ENCODE measurements at places on chromosomes 1 and 21.

DNA sequence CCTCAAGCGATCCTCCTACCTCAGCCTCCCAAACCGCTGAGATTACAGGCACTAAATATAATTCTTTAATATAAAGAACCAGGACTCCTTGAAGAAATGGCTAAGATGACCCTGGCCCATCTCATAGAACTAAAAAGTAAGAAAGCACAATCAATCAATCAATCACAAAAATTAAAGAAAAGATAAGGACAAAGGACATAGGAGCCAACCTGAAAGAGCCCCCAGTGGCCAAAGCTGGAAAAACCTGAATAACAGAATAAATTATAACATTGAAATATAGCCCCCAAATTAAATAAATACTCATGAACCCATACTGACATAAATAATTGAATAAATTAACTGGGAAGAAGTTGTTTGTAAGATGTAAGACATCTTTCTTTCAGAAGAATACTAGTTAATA is 8.9 kb downstream of the NUP210L start:
- DNase-seq, result no peak

GRCh38 chr1:41380195-41380594 is 19.0 kb downstream of the FOXO6 start:
- no peak for DNase-seq

DNA sequence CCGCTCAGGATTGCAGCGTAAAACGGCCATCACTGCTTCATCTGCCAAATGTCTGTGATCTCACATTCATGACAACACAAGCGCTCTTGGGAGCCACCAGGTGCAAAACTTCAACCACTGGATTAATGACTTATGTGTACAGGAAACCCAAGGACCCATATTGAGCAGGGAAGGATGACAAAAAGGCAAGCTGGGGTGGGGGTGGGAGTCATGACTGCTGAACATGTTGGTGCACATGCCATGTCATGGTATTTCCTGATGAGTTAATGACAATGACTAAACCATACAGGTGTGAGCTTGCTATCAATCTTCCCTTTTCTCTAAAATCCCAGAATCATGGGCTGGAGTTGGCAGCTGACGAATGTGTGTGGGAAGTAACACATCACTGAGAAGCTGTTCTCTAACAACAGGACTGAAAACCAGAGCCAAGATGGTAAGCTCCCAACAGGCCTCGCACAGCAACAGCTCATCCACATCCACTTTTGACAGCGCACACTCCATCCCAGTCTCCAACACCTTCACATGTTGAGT is 3.1 kb upstream of the SH2D5 start:
- no peak for DNase-seq

GRCh38 chr1:186304982-186305949 is 69.8 kb downstream of the TPR start:
- DNase-seq, result peak; percentile 48

GRCh38 chr1:193794239-193794638 is 607.8 kb upstream of the B3GALT2 start:
- DNase-seq, result no peak

GRCh38 chr1:185696422-185697150 is 37.6 kb upstream of the HMCN1 start:
- DNase-seq, result no peak

DNA sequence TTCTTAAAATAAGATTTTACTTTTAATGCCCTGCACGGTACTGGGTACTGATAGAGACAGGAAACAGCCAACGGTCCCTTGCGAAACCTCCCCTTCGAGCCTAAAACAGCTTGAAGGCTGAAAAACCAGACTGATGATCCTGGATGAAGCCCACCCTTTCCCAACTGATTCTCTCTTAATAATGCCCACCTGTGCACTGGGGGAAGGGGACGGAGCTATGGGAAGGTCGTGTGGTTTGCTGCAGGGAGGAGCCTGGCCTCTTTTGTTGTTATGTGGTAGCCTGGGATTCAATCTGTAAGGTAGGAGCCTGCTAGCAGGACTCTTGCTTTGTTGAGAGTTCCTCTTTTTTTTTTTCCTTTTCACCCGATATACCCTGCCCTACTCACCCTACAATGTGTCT is 25.6 kb downstream of the SAMSN1 start:
- DNase-seq, result peak; percentile 43

- no peak for DNase-seq
These were observed 11.0 kb upstream of the ZNF669 start for GRCh38 chr1:247115141-247115510.

DNA sequence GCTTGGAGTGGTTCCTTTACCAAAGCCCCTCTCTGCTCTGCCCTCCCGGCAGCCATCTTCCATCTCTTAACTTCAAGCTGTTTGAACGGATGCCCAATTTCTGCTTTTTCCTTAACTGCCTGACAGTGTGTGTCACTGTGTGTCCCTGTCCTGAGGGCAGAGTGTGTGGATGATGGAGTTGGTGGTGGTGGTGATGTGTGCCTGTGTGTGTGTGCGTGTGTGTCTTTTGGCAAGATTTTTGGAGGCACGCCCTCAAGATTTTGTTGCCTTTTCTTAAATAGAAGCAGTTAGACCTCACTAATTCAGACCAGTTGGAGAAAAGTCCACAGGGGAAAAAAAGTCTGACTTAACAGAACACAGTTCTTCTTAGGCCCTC is 30.3 kb downstream of the SERTAD4 start:
- DNase-seq, result no peak

- DNase-seq, result no peak
These were observed 519 bp downstream of the FNBP1L start for GRCh38 chr1:93448292-93448982.

- DNase-seq, result no peak
These were observed 209.2 kb upstream of the PTGFR start for GRCh38 chr1:78281580-78281979.

DNA sequence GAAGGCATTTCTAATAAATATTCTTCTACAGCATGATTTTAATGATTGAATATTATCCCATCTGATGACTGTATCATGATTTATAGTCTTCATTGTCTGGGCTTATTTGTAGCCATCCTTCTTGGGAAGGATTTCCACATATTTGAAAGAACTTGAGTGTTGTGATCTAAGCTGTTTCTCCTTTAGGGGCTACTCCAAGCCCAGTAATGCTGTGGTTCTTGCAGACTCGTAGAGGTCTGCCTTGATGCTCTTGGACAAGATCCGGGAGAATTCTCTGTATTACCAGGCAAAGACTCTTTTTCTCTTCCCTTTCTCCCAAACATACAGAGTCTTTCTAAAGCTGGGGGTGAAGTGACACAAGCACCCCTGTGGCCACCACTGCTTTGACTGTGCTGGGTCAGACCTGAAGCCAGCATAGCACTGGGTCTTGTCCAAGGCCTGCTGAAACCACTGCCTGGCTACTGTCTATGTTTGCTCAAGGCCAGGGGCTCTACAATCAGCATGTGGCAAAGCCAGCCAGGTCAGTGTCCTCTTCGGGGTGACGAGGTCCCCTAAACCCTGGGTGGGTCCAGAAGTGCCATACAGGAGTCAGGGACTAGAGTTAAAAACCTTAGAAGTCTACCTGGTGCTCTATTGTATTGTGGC is 107.4 kb downstream of the GIPC2 start:
- no peak for DNase-seq

- DNase-seq, result no peak
These were observed 19.0 kb downstream of the TMEM63A start for GRCh38 chr1:225863167-225863566.

GRCh38 chr1:165376811-165377311 is 20.3 kb upstream of the LMX1A start:
- no peak for DNase-seq

DNA sequence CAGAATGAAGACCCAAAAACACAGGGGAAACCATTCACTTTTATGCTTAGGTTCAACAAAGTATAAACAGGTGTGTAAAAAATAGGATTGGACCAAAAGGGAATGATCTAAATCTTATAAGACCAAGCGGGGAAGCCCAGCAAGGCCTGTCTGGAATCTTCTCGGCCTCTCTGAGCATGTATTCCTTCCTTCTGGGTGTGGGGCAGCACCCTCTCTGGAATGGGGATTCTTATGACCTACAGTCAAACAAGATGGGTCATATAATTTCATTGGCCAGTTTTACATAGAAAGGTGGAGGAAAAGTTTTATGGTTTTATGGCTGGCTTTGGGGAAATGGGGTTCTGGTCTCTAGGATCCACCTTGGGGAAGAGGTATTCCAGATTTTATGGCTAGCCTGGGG is 11.2 kb downstream of the KCNK1 start:
- no peak for DNase-seq

- DNase-seq, result no peak
These were observed 16.0 kb downstream of the KRTAP19-8 start for GRCh38 chr21:31022306-31022705.

GRCh38 chr1:1788136-1788535 is 9.9 kb upstream of the NADK start:
- DNase-seq, result no peak

DNA sequence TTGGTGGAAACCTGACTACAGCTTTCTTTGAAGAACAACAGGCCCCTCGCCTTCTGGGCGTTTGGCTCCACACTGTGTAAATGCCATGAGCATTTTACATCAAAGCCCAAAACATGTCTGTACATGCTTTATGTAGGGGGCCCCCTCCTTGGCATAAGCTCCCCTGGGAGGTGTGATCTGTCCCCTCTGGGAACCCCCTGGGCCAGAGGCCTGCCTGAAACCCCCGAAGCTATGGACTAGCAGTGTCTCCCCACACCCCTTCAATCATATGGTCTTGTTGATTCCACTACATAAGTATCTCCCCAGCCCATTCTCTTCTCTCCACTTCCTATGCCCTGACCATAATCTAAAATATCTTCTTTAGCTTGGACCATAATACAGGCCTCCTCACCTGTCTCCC is 241.5 kb downstream of the C1orf94 start:
- no peak for DNase-seq

DNA sequence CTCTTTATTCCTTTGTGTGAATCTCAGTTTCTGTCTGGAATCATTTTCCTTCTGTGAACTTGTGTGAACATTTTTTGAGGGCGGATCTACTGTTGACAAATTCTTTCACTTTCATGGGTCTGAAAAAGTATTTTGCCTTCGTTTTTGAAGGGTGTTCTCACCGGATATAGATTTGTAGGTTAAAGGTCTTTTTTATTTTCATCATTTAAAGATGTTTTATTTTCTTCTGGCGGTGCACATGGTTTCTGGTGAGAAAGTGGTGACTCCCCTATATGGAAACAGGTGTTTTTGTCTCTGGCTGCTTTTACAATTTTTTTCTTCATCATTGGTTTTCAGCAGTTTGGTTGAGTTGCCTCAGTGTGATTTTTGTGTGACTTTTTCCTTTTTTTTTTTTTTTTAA is 94.9 kb downstream of the DYRK1A start:
- peak; percentile 45 for DNase-seq

DNA sequence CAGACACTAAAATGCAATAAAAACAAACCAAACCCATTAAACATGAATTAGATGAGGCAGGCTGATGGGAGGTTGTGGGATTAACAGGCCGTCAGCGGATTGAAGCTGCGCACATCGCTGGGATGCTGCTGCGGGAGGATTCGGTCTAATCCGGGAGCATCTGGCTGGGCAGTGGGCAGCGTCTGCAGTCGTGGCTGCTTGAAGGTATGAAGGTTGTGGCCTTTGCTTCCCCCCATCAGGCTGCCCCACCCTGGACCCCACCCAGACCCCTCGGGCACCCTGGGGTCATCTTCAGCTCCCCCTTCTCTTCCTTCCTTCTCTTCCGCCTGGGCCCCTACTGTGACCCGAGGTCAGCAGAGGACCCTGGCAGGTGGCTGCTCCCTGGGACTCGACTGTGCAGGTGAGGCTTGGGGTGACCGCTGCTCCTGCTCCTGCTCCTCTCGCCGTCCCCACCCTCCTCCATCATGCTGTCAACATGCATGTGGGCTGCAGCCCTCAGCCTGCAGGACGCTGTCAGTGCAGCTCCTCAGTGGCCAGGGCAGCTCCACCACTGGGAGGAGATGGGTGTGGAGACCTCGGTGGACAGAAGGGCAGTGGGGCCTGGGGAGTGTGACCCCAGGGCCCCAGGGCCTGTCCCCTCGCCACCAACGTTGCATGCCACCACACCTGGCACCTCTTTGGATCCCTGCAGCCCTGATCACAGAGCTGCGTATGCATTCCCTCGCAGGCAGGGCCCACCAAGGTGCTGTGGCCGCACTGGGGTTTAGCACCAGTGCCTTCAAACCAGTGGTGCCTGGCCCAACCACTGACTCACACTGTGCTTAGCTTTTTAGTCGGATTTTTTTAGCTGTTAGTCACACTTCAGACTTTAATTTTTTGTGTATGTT is 112.2 kb upstream of the COL6A1 start:
- DNase-seq, result no peak

GRCh38 chr1:199242147-199242546 is 603.3 kb downstream of the PTPRC start:
- peak; percentile 49 for DNase-seq

DNA sequence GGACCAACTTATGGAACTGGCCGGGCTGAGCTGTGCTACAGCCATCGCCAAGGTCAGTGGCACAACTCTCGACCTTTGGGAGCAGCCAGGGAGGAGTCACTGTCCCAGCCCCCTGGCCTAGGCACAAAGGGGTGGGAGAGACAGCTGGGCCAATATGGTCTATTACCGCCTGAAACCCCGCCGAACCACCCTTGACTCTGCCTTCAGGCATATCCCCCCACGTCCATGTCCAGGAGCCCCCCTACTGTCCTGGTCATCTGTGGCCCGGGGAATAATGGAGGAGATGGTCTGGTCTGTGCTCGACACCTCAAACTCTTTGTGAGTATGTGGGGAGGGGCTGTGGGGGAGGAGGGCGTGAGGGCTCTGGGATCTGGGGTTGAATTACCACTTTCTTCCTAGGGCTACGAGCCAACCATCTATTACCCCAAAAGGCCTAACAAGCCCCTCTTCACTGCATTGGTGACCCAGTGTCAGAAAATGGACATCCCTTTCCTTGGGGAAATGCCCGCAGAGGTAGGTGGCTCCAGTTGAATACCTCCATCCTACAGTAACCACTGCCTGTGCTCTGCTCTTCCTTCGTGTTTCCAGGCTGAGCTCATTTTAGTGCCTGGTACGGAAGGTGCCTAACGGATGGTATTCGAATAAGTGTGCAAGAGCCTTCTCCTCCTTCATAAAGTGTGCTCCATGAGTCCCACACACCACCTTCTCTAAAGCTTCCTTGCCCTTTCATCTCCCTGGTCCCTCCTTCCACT is 758 bp downstream of the NAXE start:
- no peak for DNase-seq

All from inflammatory macrophage treated with lipopolysaccharide for 4 hours (primary cell).